Natural killer cell (primary cell): ENCODE measurements at places on chromosomes 2 and 18. TPM values are rescaled to one million over a fixed set of nuclear protein-coding genes. Genes with fewer than 3 reads are reported as not detected.

GRCh38 chr2:213022987-213023386, 128.4 kb downstream of the IKZF2 start:
- no peak for DNase-seq
- H3K27me3 ChIP-seq = no peaks in the 10 kb centered on the region
- H3K4me3 ChIP-seq = no peak overlapping the region
- peaks cover 6% of the 10 kb centered on the region for H3K4me1 ChIP-seq

- peak; percentile 79 for DNase-seq
- H3K27ac ChIP-seq = peak overlapping the region; percentile 79
- peak overlapping the region; percentile 1 for H3K4me3 ChIP-seq
- H3K27me3 ChIP-seq = no peaks in the 10 kb centered on the region
Measured at GRCh38 chr2:30336978-30337841, 105.9 kb downstream of the LBH start.

DNA sequence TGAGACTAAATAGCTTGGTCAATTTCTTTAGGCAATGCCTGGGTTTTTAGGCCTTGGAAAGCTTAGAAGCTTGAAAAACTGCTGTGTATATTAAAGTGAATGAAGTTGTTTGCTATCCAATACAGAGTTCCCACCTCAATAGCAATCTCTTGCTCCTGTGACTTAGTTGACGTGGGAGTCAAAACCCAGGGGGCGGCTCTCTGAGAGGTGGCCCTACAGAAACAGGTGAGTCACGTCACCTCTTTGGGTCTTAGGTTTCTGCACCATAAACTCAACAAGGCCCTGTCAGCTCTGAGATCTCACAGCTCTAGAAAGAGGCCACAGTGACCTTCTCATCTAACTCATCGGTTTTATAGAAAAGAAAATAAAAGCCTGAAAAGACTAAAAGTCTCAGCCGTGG, 79.6 kb downstream of the ADD2 start:
- H3K4me3 ChIP-seq = no peak overlapping the region
- H3K27me3 ChIP-seq = no peaks in the 10 kb centered on the region
- no peak for DNase-seq
- no peaks in the 10 kb centered on the region for H3K4me1 ChIP-seq
- H3K36me3 ChIP-seq = no peaks in the 10 kb centered on the region

The MRPL44 gene
- total RNA-seq = 31.0 TPM

The TRABD2A gene
- 6.3 TPM for total RNA-seq

The PXDN gene
- total RNA-seq = 2.5 TPM

The GALNT14 gene
- total RNA-seq = 0.68 TPM

The SLC5A7 gene
- not detected for total RNA-seq

DNA sequence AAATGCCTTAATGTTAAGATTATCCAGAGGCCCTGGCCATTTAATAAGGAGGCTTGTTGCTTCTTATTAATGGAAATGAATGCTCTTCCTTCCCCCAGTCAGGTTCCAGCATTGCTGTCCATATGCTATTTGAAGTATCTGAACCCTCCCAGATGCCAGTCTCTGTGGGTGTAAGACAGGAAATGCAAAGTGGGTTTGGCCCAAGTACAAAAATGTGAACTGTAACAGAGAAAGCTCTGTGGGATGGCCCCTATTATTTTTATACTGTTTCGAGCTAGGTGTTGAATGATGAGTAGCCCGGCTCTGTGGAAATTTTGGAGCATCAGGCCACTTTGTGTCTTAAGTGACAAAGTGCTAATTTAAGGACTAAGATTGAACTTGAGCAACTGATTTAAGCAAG, 141.0 kb downstream of the UXS1 start:
- no peak overlapping the region for H3K27ac ChIP-seq
- H3K4me1 ChIP-seq = peaks cover 21% of the 10 kb centered on the region
- no peaks in the 10 kb centered on the region for H3K27me3 ChIP-seq
- no peak overlapping the region for H3K4me3 ChIP-seq
- no peak for DNase-seq

The SLC14A1 gene
- total RNA-seq = 51.6 TPM

DNA sequence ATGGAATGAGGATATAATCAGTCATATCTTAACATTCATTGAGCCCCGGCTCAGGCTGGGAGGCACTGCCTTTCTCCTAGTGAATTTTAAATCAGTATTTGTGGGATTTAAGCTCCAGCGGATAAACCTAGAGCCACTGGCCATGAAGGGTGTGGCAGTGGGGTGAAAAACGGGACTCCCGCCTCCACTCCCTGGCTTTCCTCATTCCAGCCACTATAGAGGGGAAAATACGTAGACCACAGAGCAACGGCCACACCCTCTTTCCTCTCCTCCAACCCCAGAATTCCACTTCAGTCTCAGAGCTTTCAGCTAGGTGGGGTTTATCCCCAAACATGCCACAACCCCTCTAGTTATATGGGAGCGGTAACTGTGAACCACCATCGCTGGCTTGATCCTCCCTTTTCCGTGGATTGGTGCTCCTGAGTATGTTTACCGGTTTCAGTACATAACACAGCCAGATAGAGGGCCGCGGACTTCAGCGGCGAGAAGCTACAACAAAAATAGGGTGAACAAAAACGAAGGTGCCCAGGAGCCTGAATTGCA, 70.6 kb upstream of the ITGB6 start:
- peak overlapping the region; percentile 48 for H3K27ac ChIP-seq
- H3K27me3 ChIP-seq = no peaks in the 10 kb centered on the region
- peaks cover 18% of the 10 kb centered on the region for H3K4me1 ChIP-seq
- H3K4me3 ChIP-seq = no peak overlapping the region
- peaks cover 26% of the 10 kb centered on the region for H3K36me3 ChIP-seq

The CABYR gene
- total RNA-seq = 0.94 TPM

DNA sequence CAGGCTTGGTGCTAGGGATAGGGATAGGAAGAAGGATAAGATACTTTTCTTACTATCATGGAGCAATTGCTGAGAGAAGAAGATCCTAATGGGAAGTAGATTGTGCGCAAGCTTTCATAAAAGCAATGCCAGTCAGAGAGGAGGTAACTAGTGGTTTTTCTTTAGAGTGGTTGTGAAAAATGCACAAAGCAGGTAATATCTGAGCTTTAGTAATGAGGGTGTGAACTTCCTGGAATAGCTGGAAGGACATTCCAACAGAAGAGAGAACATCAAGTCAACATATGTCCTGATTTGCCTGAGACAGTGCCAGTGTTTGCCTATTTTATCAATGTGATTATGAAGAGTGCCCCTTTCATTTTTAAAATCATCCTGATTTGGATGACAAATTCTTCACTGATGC, 34.1 kb downstream of the CCBE1 start:
- H3K27ac ChIP-seq = no peak overlapping the region
- H3K4me1 ChIP-seq = no peaks in the 10 kb centered on the region
- H3K4me3 ChIP-seq = no peak overlapping the region
- H3K27me3 ChIP-seq = no peaks in the 10 kb centered on the region
- H3K36me3 ChIP-seq = no peaks in the 10 kb centered on the region

DNA sequence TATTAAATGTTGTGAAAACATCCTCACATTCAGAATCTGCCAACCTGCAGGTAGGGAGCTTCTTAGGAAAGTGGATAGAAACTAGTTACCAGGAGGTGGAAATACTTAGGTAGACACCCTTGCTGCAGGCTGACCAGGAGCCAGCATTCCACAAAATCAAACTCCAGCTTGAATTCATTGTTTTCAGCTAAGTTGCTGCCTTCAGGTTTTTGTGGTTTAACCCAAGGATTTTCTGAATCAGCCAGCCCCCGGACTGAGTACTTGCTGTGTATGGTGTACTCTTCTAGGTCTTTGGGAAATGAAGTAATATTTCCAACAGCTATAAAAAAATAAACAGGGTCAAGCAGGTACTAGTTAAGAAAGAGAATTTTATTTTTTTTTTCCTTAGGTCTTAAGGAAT, 192.1 kb upstream of the CHST9 start:
- H3K27ac ChIP-seq = no peak overlapping the region
- H3K4me1 ChIP-seq = no peaks in the 10 kb centered on the region
- H3K27me3 ChIP-seq = no peaks in the 10 kb centered on the region
- H3K36me3 ChIP-seq = no peaks in the 10 kb centered on the region
- no peak for DNase-seq
- H3K4me3 ChIP-seq = no peak overlapping the region

The KLHL41 gene
- total RNA-seq = not detected
